ENCODE measurements at places on chromosomes 7 and 10.

- DNase-seq: no peak
Measured at GRCh38 chr10:115827231-115828009, 445.6 kb downstream of the GFRA1 start.

DNA sequence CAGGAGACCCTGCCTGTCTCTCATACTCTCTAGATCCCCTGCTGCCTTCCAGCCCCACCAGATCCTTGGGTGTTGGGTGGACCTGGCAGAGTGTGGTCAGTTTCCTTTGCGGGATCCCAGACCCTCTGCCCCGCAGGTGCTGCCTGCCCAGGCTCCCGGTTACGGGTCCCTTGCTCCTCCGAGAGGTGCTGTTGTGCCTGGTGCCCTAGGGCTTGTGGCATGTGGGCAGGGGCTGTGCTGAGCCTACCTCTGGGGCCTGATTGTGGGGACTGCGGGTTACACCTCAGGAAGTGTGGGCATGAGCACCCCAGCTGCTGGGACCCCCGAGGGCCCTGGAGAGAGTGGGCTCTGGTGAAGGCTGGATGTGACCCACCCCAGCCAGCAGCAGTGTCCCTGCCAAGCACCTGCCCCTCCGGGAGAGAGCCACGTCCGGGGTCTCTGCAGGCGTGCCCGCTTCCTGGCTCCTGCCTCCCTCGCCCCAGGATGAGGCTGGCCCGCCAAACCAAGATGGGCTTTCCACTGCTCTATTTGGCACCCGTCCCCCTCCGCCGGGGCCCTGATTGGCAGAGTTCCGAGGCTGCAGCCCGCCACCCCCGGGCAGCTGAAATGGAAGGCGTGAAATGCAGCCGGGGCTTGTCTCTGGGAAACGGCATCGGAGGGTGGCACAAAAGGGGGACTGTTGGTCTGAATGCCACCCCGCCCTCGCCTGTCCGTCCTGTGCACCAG lies 17.0 kb downstream of the CLIP2 start:
- no peak for DNase-seq

- DNase-seq: no peak
Measured at GRCh38 chr7:133023370-133024071, 58.4 kb downstream of the CHCHD3 start.

GRCh38 chr7:55588379-55588699 lies 16.0 kb upstream of the VOPP1 start:
- DNase-seq: no peak

- DNase-seq: no peak
Measured at GRCh38 chr10:43166880-43167497, 28.7 kb downstream of the CSGALNACT2 start.

DNA sequence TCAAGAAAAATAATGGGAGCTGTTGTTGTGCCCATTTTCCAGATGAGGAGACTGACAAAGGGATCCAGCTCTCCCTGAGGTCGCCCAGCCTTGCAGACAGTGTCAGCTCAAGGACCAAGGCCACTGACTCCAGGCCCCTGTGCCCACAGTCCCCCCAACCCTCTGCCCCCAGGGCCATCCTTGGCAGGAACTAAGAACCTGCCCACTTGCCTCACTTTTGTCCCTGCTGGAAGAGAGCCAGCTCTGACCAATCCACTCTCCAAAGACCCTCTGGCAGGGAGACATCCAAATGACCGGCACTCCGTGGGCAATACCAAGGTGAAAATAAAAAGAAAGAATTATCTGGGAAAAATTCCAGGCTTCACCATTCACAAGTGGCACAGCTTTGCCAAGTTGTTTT lies 101.3 kb downstream of the TCERG1L start:
- DNase-seq: no peak

- DNase-seq: no peak
Measured at GRCh38 chr7:127245002-127245401, 7.7 kb downstream of the GRM8 start.

DNA sequence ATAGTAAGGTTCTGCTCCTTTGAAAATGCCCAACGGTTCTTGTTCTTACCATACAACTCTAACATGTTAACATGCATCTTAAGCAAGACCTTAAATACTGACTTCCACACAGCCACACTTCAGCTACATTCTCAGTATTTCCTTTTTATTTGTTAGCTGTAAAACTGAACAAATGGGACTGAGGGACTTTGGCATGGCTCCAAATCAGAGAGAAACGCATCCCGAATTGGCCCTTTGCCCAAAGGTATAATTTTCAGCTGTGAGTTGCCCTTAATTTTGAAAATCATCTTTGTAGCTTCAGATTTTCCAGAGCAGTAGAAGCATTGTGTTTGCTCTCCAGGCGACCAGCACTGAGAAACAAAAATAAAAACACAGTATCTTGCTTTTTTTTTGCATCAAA lies 56.4 kb downstream of the NEUROD6 start:
- DNase-seq: no peak

DNA sequence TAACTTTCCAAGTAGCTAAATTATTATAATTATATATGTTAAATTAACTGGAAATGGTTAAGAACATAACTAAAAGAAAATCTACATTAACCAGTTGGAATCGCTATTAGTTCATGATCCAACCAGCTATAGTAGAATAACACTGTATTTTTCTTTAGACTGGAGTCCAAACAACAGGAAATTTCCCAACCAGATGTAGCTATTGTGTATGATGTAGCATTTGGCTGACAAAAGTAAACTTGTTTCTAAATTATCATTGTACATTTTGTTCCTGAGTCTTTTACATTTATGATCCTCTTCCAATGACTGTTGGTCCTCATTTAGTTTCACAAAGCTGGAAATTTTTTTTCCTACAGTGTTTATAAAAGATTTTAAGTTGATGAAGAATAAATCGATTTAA lies 62.1 kb downstream of the PAPSS2 start:
- no peak for DNase-seq

DNA sequence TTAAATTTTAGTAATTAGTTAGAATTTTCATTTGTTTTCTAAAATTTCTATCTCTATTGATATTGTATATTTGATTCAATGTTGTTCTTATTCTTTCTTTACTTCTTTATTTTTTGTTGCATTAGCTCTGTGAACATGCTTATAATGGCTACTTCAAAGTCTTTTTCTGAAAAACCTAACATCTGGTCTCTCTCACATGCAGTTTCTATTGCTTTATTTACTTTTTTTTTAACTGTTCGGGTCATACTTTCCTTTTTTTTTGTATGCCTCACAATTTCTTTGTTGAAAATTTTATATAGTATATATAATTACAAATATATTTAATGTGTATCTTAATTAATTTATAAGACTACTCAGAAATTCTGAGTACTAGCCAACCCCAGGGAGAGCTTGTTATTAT lies 52.1 kb upstream of the PLXDC2 start:
- DNase-seq: no peak

- DNase-seq: no peak
Measured at GRCh38 chr7:112864380-112864779, 74.2 kb upstream of the TMEM168 start.

- DNase-seq: no peak
Measured at GRCh38 chr7:18803923-18804322, 308.4 kb downstream of the HDAC9 start.

- DNase-seq: no peak
Measured at GRCh38 chr7:13603661-13604060, 385.8 kb downstream of the ETV1 start.

- no peak for DNase-seq
Measured at GRCh38 chr10:74901867-74902450, 75.6 kb downstream of the KAT6B start.

GRCh38 chr7:123028339-123028738 lies 32.8 kb upstream of the TAS2R16 start:
- DNase-seq: no peak

GRCh38 chr7:100835903-100836811 lies 8.8 kb upstream of the EPHB4 start:
- no peak for DNase-seq

Data from cortex of kidney (tissue), 1 donor.